CD4-positive, CD25-positive, alpha-beta regulatory T cell (primary cell): ENCODE measurements at places on chromosomes 2 and 18. TPM values are rescaled to one million over a fixed set of nuclear protein-coding genes. Genes with fewer than 3 reads are reported as not detected.

DNA sequence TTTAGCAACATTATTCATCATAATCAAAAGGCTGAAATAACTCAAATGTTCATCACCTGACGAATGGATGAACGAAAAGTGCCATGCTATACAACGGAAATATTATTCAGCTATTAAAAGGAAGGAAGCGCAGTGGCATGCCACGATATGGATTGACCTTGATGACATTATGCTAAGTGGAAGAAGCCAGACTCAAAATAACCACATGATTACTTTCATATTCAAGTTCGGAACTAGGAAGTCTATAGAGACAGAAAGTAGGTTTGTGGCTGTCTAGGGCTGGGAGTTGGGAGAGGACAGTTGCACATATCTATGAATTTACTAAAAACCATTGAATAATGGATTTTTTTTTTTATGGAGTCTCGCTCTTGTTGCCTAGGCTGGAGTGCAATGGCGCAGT, 13.4 kb upstream of the PDIA6 start:
- H3K36me3 ChIP-seq, result no peaks in the 10 kb centered on the region
- H3K4me3 ChIP-seq, result no peak overlapping the region
- no peaks in the 10 kb centered on the region for H3K4me1 ChIP-seq

GRCh38 chr2:51516667-51517066, 484.7 kb upstream of the NRXN1 start:
- no peak for DNase-seq
- no peaks in the 10 kb centered on the region for H3K4me1 ChIP-seq
- no peak overlapping the region for H3K27ac ChIP-seq
- no peak overlapping the region for H3K4me3 ChIP-seq
- H3K36me3 ChIP-seq, result no peaks in the 10 kb centered on the region
- H3K27me3 ChIP-seq, result no peaks in the 10 kb centered on the region

GRCh38 chr2:177914247-177914646, 158.3 kb downstream of the PDE11A start:
- no peaks in the 10 kb centered on the region for H3K36me3 ChIP-seq
- H3K27ac ChIP-seq, result no peak overlapping the region
- H3K4me1 ChIP-seq, result no peaks in the 10 kb centered on the region
- H3K4me3 ChIP-seq, result no peak overlapping the region
- DNase-seq, result no peak

DNA sequence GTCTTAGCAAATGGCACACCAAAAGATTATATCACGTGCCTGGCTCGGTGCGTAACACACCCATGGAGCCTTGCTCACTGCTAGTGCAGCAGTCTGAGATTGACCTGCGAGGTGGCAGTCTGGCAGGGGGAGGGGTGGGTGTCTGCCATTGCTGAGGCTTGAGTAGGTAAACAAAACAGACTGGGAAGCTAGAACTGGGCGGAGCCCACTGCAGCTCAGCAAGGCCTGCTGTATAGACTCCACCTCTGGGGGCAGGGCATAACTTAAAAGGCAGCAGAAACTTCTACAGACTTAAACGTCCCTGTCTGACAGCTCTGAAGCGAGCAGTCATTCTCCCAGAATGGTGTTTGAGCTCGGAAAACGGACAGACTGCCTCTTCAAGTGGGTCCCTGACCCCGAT, 55.9 kb upstream of the FSHR start:
- no peak for DNase-seq
- H3K27me3 ChIP-seq, result no peaks in the 10 kb centered on the region
- no peaks in the 10 kb centered on the region for H3K4me1 ChIP-seq

DNA sequence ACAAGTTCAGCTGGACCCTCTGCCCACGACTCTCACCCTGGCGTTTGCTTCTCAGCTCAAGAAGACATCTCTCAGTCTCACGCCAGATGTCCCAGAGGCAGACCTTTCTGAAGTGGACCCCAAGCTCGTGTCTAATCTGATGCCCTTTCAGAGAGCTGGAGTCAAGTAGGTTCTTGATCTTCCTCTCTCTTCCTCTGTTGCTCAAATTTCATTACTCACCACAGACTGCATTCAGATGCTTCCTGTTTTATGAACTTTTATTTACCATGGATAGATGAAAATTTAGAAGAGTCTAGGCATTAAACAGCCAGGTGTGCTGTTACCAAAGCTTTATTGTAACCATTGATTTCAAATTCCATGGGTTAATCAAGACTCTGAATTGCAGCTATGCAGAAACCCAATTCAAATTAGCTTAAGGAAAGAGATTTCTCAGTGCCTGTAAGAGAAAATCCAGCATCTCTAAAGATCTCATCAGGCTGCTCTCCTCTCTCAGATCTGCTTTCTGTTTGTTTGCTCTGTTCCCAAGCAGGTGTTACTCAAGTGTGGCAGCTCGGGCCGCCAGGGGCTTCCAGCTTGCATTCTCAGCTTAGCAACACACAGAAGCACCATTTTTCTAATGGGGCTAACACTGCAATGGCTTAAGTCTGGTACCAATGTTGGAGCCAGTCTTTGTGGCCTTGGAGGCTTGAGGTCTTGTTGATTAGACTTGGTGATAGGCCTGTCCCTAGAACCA, 16.5 kb downstream of the SMARCAL1 start:
- peaks cover 95% of the 10 kb centered on the region for H3K36me3 ChIP-seq
- no peak for DNase-seq

- H3K4me3 ChIP-seq, result no peak overlapping the region
- no peak overlapping the region for H3K27ac ChIP-seq
- no peaks in the 10 kb centered on the region for H3K36me3 ChIP-seq
- H3K27me3 ChIP-seq, result no peaks in the 10 kb centered on the region
- DNase-seq, result no peak
These were observed 55.4 kb upstream of the ACYP2 start for GRCh38 chr2:54059986-54060385.

DNA sequence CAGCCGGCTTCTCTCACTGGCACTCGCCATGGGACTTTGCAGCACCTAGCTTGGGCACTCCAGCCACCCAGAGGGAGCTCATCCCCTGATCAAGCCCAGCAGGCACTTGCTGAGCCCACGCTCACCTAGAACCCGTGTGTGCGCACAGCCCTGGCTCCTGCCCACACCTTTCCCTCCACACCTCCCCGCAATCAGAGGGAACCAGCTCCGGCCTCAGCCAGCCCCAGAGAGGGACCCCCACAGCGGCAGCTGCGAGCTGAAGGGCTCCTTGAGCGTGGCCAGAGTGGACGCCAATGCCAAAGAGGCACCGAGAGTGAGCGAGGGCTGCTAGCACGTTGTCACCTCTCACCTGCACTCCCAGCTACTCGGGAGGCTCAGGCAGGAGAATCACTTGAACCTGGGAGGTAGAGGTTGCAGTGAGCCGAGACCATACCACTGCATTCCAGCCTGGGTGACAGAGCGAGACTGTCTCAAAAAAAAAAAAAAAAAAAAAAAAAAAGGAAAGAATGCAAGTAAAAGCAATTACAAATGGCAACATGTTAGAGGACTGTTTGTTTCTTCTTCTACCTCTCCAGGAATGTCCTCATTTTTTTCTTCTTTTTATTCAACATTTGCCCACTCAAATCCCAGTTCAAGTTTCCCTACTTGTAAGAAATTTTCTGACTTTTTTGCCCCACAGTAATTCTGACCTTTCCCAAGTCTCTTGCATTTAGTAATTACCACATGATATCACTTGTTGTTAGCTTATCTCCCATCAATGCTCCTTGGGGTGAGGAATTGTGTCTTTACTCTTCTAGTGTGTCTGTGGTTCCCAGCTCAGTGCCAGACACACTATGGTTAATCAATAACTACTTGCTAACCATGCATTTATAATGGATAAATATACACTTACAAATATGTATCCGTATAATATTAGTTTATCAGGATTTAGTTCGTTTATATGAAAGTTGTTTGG, 40.6 kb upstream of the ST3GAL5 start:
- no peak overlapping the region for H3K4me3 ChIP-seq
- no peaks in the 10 kb centered on the region for H3K27me3 ChIP-seq
- H3K27ac ChIP-seq, result no peak overlapping the region

- H3K27ac ChIP-seq, result no peak overlapping the region
- no peaks in the 10 kb centered on the region for H3K4me1 ChIP-seq
These were observed 33.9 kb upstream of the GORASP2 start for GRCh38 chr2:170895023-170895757.

DNA sequence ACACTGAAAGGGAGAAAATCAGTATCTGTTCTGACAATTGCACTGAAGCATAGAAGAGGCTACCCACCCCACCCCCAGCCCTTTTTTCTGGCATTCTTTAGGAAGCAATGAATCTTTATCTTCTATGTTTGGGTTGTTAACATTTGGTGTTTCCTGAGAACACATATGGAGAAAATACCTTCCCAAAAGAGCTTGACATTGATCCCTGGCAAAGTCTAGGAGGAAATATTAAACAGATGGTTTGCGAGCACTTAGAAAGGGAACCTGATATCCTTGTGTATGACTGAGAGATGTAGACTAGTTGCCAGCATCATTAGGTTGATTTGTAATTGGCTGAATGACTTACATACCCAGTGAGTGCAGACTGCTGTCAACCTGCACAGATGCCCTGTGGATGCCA, 42.9 kb downstream of the DOK1 start:
- no peak for DNase-seq
- no peak overlapping the region for H3K27ac ChIP-seq
- H3K27me3 ChIP-seq, result peaks cover 36% of the 10 kb centered on the region
- H3K4me3 ChIP-seq, result no peak overlapping the region
- no peaks in the 10 kb centered on the region for H3K4me1 ChIP-seq

DNA sequence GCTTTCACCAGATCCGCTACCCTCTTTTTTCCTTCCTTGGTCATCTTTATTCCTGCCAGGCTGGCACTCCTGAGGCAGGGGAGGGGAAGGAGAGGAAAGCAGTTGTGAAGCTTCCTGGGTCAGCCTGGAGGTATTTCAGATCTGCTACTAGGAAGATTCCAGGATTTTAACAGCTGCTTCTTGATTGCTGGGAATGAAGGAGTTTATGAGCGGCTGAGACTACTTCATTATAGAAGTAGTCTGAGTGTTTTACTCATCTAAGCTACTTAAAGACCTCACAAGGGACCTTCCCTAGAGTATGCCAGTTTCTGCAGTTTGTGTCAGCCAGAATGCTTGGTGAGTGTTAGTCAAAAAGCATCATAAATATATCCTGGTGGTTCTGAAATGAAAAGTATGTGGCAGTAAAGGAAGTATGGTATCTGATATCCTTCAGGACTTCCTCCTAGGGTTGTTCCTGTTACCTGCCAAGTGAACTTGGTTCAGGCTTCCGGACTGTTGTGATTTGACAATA, 1.9 kb downstream of the TANC1 start:
- H3K27ac ChIP-seq, result no peak overlapping the region
- peaks cover 32% of the 10 kb centered on the region for H3K27me3 ChIP-seq
- DNase-seq, result no peak
- peaks cover 20% of the 10 kb centered on the region for H3K4me1 ChIP-seq
- H3K4me3 ChIP-seq, result no peak overlapping the region
- H3K36me3 ChIP-seq, result no peaks in the 10 kb centered on the region

Gene ACSL3
- polyA plus RNA-seq, result 30.3 TPM

Gene PLEKHH2
- polyA plus RNA-seq, result not detected

Gene FBXO41
- polyA plus RNA-seq, result 0.85 TPM

Gene RNF138
- 90.0 TPM for polyA plus RNA-seq

Gene DOK6
- polyA plus RNA-seq, result not detected

Gene RAPGEF4
- polyA plus RNA-seq, result not detected

Gene MAP3K19
- not detected for polyA plus RNA-seq
